ENCODE measurements at places on chromosomes 11 and 22.

- no peak for DNase-seq
Observed at GRCh38 chr22:24758164-24758799, 16.2 kb downstream of the PIWIL3 start.

DNA sequence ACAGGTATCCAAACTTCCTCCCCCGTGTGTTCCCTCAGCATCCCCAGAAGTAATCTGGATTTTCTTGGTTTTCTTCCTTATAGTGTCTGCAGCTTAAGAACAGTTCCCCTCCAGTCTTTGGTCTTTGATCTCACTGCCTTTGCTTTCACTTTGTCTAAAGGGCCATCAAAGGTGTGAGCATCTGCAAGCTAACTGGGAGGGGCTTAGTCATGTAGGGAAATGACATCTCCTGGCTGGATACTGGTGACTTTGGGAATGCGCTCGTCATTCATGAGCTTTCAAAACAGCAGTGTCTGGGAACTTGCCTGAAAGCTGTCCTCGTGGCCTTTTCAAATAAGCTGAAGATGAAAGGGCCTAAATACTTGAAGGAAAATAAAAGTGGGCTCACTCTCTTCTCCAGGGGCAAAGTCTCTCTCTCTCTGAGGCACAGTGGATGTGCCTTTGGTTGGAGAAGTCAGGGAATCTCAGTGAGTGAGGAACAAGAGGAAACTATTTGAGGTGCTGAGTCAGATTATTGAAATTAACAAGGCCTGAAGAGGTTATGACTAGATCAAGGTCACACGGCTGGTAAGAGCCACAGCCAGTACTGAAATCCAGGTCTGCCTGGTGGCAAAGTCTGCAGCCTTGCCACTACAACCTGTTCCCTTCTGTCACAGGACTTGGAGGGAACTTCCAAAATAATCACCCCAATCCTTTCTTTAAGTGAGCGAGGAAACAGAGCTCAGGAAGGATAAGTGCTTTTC lies 45.6 kb upstream of the TENM4 start:
- DNase-seq, result no peak

DNA sequence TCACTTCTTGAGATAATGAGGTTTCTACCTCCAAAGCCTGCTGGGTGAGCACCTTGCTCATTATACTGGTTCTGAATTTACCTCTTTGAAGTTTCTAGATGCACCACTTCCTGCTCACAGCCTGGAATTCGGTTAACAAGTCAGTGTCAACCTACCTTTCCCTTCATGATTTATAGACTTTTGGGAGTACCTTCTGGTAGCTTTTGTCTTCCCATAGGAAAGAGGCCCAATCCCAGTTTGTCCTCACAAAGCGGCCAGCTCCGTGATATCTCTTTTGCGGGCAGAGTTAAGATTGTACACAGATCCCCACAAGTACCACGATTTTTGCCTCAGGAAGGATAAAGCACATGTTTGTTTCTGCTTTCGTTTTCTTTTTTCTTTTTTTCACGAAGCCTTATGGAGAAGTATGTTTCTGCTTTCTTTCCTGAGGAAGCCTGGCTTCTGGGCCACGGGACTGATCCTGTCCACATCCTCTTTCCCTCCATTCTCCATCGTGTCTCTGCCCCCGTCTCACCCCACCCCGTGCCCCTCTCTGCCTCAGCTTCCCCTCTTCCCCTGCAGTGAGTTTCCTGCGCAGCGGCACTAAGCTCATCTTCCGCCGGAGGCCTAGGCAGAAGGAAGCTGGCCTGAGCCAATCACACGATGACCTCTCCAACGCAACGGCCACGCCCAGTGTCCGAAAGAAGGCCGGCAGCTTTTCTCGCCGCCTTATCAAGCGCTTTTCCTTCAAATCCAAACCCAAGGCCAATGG lies 5.7 kb upstream of the HINFP start:
- no peak for DNase-seq

GRCh38 chr11:116980136-116980793 lies 118.0 kb downstream of the SIK3 start:
- no peak for DNase-seq

- DNase-seq, result no peak
Observed at GRCh38 chr11:16226245-16226644, 130.1 kb downstream of the SOX6 start.

GRCh38 chr22:24265734-24266133 lies 4.9 kb upstream of the SPECC1L start:
- no peak for DNase-seq

DNA sequence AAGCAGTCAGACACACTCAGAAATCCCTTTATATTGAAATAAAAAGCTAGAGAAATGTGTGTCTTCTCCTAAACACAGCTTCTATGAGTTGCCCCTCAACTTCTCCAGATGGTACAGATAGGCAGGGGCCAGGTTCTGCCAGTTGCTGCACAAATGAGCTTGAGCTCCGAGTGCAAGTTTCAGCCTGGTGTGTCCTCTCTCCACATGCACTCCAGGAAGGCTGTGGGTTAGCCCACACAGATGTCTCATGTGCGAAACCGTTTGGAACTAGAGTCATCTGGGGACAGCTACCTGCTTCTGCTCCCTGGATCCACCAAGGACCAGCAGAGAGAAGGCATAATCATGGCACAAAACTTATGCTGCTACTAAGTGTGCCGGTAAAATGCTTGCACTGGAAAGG lies 812.6 kb downstream of the OPCML start:
- DNase-seq, result no peak

DNA sequence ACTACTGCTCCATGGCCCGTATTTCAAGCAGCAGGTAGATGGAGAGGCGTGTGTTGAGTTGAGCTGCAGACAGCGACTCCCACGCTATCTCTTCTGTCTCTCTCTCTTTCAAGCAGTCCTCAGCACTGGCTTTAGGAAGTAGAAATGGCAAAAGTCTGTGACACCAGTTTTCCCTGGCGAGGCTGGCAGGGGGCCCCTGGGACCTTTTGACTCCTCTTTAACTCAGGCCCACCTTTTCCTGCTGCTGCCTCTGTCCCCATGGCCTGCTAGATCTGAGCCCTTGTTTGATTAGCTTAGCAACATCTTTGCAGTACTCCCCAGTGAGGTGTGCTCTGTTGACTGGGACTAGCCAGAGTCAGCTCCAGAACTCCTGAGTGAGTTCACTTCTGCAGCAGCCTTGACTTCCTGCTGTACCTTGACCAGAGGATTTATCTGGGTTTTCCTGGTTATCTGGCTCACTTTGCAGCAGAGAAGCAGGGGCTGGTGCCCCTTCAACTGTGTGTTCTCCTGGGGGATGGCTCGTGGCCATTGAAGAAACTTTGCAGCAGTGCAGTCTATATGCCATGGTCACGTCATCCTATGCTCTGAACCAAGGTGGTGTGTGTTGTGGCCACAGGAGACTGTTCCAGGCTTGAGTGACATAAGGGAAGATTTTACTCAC lies 183.9 kb downstream of the DBX1 start:
- no peak for DNase-seq
